ENCODE measurements at places on chromosomes 13 and 19.
A peak's percentile ranks its signal among the peaks of the same experiment; 100 is the strongest.

- DNase-seq: no peak
These were observed at the start of gene KLK15 for GRCh38 chr19:50833117-50833801. KLK15 (minus strand) TSS chr19:50833574; CDS start chr19:50831492, 2,082 bp downstream.

GRCh38 chr13:46615888-46616531 lies 63.0 kb downstream of the LRCH1 start:
- DNase-seq: peak; percentile 78

- DNase-seq: peak; percentile 23
These were observed 19.2 kb upstream of the ZC3H13 start for GRCh38 chr13:46071590-46072249.

GRCh38 chr13:45595965-45596364 lies 19.6 kb downstream of the ERICH6B start:
- no peak for DNase-seq

GRCh38 chr13:77989281-77989680 lies 70.7 kb upstream of the EDNRB start:
- no peak for DNase-seq

DNA sequence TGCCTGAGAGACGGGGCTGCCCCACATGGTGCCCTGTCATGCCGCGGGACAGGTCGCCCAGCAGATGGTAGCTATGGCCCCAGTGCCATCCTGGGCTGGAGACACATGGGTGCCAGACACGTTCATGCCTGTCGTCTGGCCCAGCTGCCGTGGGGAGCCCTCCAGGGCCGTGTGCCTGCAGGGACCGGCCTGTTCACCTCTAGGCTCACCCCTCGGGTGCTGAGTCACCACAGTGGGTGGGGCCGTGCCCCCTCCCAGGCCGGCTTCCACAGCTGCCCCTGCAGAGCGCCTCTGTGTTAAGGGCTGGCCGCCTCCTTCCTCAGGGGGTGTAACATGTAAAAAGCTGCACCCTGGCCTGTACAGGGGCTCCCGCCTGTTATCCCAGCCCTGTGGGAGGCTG lies 36.1 kb downstream of the CSNK1G2 start:
- no peak for DNase-seq

DNA sequence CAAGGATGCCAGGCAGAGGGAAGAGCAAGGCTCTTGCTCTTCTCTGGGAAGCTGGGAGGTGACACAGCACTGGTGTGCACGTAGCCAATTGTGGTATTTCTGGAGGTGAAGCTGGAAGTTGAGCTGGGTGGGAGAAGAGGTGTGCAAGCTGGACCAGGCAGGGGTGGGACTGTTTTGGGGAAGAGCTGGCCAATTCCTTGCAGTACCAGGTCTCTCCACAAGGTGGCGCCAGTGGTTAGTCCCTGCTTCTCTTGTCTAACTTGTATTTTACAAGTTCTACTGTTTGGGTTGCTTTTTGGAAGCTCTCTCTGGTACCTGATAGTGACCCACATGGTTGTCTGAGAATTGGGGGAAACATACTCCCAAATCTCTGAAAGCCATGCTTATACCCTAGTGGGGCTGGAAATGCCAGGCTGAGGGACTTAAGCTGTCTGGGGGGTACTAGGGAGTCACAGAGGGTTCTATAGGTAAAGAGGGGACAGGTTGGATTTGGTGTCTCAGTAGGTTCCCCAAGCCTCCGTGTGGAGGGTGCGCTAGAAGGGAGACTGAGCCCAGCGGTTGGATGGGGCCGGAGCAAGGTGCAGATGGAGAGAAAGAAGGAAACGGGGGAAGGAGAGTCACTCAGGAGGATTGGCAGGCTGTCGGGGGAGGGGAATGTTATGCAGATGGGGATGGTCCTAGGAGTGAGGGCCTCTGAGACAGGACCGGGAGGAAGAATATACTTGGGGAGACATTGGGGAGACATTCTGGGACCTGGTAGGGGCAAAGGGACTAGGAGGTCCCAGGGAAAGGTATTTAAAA lies 3.0 kb downstream of the HPN start:
- DNase-seq: no peak

- DNase-seq: peak; percentile 81
These were observed at the start of gene FXYD5 for GRCh38 chr19:35154525-35155406. FXYD5 (plus strand) TSS chr19:35154735; CDS start chr19:35155551, 816 bp downstream.

DNA sequence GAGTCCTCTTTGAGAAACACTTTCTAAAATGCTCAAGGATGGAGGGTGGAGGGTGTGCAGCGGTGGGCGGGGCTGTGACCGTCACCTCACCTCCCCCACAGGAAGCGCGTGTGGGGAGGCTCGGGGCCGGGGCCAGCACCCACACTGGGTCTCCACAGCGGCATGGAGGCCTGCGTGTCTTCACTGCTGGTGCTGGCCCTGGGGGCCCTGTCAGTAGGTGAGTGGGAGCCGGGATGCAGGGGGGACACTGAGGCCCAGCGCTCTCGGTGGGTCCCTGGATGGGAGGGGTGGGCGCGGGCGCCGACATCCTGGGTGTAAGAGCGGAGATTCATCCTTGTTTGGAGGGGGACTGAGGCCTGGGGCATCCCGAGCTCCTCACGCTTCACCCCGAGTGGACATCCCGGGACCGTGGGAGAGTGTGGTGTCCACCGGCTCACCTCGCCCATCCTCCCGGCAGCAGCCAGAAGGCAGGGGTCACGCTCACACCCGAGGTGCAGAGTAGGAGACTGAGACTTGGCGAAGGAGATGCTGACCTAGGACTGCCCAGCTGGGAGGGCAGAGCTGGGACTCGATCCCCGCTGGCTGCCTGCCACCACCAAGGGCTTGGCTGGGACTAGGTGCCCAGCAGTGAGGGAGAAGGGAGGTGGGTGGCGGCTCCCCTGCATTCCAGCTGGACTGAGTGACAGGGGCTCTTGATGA lies at the start of gene GZMM:
Gene GZMM (plus strand): TSS at position 144 of the 699 bp plus-strand sequence. CDS start 19 bp downstream, at position 163.
- DNase-seq: no peak

DNA sequence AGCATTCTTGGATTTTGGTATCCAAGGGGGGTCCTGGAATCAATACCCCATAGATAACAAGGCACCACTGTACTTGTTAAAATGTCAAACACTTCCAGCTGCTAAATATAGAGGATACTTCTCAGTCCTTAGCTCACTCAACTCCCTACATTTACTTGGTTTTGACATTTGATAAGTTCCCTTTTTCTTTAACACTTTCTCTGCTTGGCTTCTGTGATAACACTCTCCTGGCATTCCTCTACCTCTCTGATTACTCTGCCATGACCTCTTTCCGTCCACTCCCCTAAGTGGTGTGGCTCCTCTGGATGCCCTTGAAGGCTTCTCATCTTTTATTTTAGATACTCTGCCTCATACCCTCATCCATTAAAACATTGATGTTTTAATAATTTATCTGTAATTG lies 65.2 kb downstream of the MICU2 start:
- DNase-seq: no peak

- DNase-seq: no peak
These were observed 4.9 kb upstream of the NWD1 start for GRCh38 chr19:16714702-16715287.

DNA sequence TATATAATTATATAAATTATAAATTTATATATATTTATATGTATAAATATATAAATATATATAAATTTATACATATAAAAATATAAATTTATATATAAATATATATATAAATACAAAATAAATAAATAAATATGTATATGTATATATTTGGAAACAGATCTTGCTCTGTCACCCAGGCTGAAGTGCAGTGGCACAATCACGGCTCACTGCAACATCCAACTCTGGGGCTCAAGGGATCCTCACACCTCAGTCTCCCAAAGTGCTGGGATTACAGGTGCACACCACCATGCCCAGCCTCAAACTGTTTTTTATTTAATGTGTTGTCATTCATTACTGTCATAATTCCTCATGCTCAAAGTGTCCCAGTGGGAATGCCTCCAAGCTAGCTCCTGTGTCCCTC lies 25.2 kb upstream of the PDCD5 start:
- no peak for DNase-seq

DNA sequence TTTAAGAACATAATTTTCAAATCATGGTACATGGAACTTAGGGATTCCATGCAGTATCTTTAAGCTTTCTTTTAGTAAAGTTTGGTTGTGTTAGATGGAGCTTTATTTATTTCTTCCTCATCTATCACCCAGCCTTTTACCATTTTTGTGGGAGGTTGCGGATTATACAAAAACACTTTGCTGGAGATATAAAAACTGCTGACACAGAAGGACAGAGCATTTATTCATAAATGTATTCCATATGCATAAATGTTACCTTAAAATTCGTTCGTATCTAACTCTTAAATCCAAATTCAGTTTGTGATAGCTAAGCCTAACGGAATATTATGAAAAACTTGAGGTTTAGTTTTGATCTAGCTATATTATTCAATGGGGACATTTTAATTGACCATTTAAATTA lies 143.3 kb downstream of the TDRD3 start:
- no peak for DNase-seq

DNA sequence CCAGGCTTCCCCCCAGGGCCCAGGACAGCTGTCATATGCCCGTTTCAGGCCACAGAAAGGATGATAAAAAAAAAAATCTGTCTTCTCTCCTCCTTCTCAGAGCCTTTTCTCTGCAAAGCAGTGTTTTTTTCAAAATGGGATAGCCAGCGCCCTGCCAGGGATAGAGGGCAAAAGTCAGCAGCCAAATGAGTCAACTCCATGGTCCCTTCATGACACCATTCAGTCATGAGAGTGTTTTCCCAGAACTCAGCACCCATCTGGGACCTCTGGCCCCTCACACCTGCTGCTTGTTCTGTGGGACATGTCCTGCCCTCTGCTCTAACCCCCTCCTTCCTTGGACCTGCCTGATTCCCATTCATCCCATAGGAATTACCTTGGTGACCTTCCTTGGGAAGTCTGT lies 95.0 kb downstream of the CYSLTR2 start:
- no peak for DNase-seq

GRCh38 chr19:51179256-51179655 lies 37.2 kb downstream of the SIGLEC7 start:
- DNase-seq: peak; percentile 29

GRCh38 chr19:1970003-1970805 lies 29.2 kb downstream of the CSNK1G2 start:
- DNase-seq: no peak

DNA sequence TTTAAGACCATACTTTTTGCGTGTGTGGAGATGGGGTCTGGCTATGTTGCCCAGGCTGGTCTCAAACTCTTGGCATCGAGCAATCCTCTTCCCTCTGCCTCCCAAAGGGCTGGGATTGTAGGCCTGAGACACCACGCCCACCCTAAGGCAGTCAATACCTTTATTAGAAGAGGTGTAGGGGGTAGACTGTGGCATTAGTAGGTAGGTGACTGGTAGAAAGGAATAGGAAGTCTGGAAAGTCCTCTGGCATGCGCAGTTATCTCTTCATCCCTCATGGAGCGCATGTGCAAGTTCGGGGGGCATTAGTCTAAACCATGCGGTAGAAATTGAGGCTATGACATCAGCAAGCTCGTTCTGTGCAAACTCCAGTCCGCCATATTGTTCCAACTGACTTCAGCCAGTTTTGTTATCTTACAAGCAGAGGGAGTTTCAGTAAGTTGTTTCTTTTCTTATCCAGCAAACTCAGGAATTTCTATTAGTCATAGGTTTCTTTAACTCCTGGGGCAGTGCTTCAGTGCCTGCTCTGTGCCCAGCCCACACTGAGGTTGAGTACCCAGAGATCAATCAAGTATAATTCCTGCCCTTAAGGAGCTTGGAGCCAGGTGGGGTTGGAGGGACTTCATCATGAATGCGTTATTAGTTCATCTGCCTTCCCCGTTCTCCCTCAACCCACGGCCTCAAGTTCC lies 7.3 kb upstream of the RANBP3 start:
- no peak for DNase-seq

GRCh38 chr13:98487522-98487921 lies 89.4 kb downstream of the STK24 start:
- DNase-seq: no peak

GRCh38 chr19:28883241-28883693 lies 329.7 kb downstream of the UQCRFS1 start:
- DNase-seq: peak; percentile 22

DNA sequence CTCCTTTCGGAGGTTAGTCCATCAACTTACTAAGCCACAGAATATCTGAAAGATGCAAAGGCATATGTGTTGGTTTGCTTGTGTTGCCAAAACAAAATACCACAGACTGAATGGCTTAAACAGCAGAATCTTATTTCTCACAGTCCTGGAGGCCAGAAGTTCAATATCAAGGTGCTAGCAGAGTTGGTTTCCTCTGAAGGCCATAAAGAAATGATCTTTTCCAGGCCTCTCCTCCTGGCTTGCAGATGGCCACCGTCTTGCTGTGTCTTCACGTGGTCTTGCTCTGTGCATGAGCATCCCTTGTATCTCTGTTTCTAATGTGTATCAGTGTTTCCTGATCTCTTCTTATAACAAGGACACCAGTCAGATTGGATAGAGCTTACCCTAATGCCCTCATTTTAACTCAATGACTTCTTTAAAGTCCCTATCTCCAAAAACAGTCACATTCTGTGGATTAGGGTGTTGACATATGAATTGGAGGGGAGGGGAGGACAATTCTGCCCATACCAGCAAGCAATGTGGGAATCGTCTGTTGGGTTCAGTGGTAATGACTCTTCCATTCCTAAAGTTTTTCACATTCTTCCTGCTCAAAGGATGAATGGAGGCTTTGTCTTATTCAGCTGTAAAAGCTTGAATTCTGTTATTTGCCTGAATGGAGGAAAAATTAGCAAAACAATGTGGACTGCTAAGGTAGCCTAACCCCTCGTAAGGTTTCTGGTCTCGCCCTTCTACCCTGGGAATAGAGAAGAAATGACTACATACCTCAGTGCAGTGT lies 715.7 kb downstream of the DIAPH3 start:
- DNase-seq: no peak

DNA sequence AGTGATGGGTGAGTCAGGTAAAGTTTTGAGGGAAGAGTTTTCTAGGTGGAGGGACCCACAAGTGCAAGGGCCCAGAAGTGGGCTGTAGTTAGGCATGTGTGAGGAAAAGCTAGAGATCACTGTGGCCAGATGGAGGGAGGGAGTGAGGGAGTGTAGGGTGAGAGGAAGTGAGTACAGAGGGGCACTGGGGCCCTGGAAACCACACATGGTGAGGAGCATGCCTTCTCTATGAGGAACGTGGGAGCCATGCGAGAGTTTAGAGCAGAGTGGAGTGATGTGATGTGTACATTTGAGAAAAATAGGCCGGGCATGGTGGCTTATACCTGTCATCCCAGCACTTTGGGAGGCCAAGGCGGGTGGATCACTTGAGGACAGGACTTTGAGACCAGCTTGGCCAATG lies 14.7 kb upstream of the SHKBP1 start:
- DNase-seq: no peak

- no peak for DNase-seq
These were observed 9.3 kb downstream of the POU2F2 start for GRCh38 chr19:42122691-42123607.

DNA sequence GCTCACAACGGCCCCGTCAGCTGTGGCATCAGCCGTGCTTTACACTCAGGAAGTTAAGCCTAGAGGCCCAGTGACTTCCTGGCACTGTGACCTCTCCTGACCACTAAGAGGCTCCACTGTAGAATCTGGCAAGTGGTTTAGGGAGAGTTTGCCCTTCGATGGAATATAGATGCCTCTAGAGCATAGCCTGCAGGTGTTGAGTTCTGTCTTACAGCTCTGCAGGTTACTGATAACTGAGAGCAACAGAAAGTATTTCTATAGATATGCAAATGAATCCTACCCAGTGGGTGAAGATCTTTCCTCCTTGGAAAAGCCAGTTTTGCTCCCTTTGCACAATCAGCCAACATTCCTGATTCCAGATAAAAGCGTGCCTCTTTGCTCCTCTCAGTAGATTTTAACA lies 35.8 kb downstream of the ATP12A start:
- DNase-seq: no peak

GRCh38 chr13:97225533-97225932 lies 3.4 kb downstream of the MBNL2 start:
- DNase-seq: no peak

GRCh38 chr13:67635754-67636153 lies 405.6 kb upstream of the PCDH9 start:
- DNase-seq: no peak

Data from muscle of leg (tissue), 16 donors.